Cardiac fibroblast (primary cell): ENCODE measurements at places on chromosomes 5 and 9.

- no peak for DNase-seq
These were observed 53.1 kb downstream of the MRPL36 start for GRCh38 chr5:1746371-1747078.

DNA sequence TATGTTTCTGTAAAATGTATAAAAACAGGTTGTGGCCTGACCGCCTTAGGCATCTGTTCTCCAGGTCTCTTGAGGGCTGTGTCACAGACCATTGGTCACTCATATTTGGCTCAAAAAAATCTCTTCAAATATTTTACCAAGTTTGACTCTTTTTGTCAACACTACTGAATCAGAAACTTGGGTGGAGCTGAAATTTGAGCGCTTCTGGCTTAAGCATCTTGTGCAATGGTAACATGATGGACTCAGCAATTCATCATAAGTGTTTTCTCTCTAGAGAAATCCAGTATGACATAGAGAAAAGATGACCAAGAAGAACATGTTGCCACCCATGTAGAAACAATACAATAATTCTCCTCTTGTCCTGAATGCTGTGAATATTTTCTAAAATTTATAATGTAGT, 387.9 kb downstream of the MAT2B start:
- DNase-seq, result peak; percentile 93

DNA sequence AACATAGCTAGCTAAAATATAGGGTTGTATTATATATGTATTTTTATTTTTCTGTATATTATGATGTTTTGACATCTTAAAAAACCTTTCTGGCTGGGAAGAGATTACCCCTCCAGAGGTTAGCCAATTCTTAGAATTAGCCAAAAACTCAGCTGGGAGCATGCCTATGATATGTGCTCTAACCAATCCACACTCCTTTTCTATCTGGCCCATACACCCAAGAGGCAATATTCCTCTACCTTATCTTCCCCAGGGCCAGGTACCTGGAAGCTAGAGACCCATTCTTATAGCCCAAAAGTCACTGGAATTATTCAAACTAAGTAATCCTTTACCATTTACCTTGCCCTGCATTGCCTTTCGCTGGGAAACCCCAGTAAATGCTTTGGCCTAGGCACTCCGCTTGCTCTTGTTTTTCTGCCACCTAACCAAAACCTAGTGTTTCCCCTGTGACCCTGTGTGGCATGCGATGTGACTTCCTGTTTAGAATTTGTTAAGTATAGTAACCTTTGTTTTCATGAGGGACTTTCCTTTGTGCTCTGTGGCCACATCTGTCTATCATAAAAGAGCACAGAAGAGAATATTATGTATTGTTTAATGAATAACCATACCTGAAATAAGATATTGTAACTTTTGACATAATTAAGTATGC, 37.4 kb downstream of the CSNK1G3 start:
- DNase-seq, result no peak

DNA sequence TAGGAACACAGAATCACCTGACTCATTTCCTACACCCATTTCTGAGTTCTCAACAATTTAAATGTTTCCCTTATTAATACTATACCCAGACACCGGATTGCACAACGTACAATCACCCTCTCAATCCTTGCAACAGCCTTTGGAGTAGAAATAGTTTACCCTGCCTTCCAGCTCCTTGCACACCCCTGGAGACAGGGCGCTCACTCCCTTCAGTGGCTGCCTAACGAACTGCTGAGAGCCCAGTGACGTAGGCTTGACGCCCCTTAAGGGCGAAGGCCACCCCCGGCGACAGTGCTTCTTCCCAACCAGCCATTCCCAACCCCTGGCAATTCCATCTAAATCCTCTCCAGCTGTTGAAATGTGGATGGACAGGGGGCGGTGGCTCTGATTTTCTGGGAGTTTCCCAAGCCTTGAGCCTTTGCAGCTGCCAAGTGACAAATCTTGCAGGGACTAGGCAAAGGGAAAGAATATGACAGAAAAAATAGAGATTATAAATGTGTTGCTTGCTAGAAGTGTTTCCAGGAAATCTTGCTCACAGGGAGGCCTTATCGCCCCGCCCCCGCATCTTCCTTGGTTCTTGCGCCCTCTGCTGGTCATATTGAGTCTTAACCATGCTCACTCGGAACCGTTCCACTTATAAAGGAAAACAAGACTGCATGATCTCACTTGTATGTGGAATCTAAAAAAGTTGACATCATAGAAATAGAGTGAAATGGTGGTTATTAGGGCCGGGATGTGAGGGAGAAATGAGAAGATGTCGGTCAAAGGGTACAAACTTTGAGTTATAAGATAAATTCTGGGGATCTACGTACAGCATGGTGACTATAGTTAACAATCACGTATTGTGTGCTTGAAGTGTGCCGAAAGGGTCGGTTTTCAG, 7.6 kb upstream of the BARX1 start:
- DNase-seq, result peak; percentile 91

DNA sequence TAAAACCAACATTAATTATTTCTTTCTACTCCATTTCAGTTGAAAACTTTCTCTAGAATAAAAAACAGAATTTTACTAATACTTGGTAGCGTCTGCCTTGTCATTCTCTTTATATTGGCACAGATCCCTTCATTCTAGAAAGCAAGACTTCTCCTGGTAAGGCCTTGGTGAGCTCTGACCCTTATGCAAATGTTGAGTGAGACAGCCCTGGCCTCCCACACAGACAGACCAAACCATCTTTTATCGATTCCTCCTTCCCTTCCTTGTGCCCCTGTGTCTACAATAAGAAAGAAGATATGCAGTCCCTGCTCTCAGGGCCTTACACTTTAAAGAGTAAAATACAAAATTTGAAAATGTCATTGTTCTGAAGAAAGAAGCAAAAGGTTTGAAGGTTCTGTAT, 262.2 kb downstream of the EFNA5 start:
- no peak for DNase-seq

GRCh38 chr9:6078382-6079105, 63.1 kb upstream of the RANBP6 start:
- peak; percentile 25 for DNase-seq

DNA sequence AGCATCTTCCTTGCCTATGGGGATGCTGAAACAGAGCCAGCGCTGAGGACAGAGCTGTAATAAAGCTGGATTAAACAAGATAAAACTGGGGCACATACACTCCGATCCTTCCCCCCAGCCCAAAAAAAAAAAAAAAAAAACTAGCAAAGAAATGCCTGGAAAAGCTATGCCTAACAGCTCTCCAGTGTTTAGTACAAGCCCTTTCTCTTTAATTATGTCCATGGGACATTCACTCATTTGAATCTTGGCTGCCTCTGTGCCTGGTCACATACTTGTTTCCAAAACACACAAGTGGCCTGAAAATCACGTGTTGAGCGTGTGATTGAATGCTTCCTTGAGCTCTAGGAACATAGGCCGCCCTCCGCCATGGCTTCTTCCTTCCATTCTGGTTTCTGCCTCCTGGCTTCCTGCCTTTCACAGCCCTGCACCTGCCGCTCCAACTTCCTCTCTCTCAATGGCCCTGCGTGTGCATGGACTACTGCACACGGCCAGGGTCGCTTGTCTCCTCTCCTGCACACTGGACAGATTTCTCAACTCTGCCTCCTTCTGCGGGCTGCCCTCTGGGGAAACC, 111.0 kb upstream of the RETREG1 start:
- DNase-seq, result peak; percentile 18

- DNase-seq, result peak; percentile 37
These were observed at the start of gene ANKDD1B for GRCh38 chr5:75611311-75612225. TSS of gene ANKDD1B (plus strand) at chr5:75611453. CDS start at chr5:75611635, 182 bp downstream.

GRCh38 chr5:178278358-178279023, 45.9 kb upstream of the PHYKPL start:
- DNase-seq, result no peak

DNA sequence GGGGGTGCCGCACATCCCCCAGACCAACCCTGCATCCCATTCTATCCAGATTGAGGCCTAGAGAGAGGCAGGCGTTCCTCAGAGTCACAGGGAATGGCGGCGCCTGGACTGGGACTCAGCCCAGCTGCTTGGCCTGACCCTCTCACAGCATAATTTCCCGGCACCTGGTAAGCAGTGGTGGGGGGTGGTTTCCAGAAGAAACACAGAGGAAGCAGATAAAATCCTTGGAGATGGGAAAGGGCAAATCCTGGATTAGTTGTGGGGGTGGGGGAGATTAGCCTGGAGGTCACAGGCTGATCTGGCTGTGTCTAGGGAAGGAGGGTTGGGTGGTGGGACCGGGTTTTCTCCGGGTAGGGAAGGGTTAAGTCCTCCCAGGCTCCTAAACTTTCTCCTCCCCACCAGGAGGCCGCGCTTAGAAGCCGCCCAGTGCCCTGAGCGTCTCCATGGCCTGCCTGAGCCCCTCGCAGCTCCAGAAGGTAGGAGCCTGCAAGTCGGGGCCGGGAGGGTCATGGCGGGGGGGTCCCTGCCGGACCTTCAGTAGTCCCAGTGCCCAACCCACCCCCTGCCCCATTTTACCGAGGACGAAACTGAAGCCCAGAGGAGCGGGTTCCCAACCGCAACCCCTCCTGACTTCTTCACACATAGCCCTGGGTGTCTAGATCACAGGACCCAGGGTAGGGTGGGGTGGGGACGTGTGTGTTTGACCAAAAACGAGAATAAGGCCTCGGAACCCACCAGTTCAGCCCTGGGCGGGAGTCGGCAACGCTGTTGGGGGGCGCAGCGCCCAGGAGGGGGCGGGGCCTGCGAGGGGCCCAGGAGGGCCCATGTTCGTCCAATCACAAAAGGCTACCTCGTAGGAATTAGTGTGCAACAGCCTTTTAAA, 1.3 kb downstream of the PHYHD1 start:
- peak; percentile 83 for DNase-seq

- no peak for DNase-seq
These were observed 24.5 kb downstream of the PTGES2 start for GRCh38 chr9:128102861-128103588.

GRCh38 chr5:51902512-51902911, 519.3 kb downstream of the ISL1 start:
- DNase-seq, result no peak

GRCh38 chr9:124140941-124141568, 116.7 kb upstream of the NEK6 start:
- no peak for DNase-seq

GRCh38 chr9:14530366-14530765, 162.9 kb downstream of the ZDHHC21 start:
- no peak for DNase-seq

- peak; percentile 60 for DNase-seq
These were observed 12.6 kb upstream of the LPCAT1 start for GRCh38 chr5:1536322-1536845.

- DNase-seq, result peak; percentile 58
These were observed 318.4 kb upstream of the RIOK2 start for GRCh38 chr5:97501286-97501964.

DNA sequence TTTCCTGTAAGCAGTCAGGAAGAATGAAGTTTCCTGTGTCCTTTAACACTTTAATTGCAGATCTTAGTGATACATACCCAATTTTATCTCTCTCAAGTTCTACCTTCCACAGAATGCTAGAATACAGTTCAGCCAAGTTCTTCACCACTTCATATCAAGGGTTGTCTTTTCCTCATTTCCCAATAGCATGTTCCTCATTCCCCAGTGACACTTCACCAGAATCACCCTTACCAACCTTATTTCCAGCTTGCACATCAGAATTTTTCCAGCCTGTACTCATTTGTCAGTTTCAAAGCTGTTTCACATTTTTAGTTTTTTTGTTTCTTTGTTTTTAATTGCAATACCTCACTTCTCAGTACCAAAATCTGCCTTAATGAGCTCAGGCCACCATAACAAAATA, 126.1 kb downstream of the ESM1 start:
- DNase-seq, result peak; percentile 18

DNA sequence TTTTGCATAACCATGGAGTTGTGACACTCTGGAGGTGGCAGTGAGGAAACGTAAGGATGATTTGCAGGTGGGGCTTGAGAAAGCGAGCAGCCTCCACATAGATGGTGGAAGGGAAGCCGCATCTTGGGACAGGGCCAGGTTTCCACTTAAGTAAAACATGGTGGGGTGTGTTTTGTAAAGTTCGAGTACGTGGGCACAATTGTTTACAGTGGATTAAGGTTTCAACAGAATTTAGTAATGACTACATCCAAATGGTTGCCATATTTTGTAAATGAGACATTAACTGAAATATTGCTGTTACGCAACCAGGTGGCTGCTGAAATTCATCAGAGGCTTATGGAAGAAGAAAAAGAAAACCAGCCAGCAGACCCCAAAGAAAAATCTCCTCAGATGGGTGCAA, 85.4 kb upstream of the IL7R start:
- peak; percentile 61 for DNase-seq

DNA sequence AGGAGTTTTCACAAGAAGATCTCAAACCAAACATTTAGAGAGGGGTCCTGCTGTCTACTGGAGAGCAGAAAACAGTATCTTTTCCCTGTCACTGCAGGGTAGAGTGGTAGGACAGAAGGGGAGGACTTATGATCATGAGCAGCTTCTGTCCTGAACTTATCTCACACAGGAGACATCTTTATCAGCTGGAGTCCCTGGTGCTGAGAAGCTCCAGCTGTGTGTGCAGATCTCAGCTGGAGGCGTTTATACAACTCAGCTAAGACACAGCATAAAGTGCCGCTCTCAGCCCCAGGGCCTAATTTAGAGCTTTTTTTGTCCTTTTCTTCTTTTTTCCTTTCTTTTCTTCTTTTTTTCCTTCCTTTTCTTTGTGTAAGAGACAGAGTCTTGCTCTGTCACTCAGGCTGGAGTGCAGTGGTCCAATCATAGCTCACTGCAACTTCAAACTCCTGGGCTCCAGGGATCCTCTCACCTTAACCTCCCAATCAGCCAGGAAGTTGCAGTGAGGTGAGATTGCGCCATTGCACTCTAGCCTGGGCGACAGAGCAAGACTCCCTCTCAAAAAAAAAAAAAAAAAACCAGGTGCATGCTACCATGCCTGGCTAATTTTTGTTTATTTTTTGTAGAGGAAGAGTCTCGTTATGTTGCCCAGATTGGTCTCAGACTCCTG, 31.9 kb downstream of the CCDC125 start:
- DNase-seq, result no peak

- DNase-seq, result peak; percentile 61
These were observed 33.0 kb downstream of the TBCA start for GRCh38 chr5:77743181-77743580.

DNA sequence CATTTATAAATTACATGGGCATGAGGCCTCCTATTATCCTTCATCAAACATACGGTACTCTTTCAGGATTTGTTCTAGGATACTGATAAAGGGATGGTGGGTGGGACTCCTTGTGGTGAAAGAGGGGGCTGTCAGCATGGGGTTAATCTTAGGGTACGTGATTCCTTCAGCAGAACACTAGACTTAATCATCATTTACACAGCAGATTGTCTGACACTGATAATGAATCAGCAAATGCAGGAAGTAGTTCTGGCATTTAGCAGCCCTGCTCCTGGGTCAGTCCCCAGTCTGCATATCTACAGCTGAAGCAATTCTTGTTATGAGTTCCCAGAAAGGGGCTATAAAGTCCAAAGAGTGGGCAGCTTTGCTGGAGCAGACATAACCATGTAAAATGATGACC, 384.6 kb downstream of the SPOCK1 start:
- peak; percentile 55 for DNase-seq

GRCh38 chr9:115353681-115354080, 235.7 kb upstream of the TNC start:
- no peak for DNase-seq
